ENCODE measurements at places on chromosomes 7 and 10. TPM values are rescaled to one million over a fixed set of nuclear protein-coding genes. Genes with fewer than 3 reads are reported as not detected.
A peak's percentile ranks its signal among the peaks of the same experiment; 100 is the strongest.

GRCh38 chr10:4888236-4888635 lies 62.2 kb downstream of the AKR1E2 start:
- DNase-seq: no peak

- DNase-seq: no peak
Observed at GRCh38 chr10:24966962-24967481, 14.6 kb upstream of the PRTFDC1 start.

GRCh38 chr7:17682586-17682985 lies 257.7 kb downstream of the SNX13 start:
- DNase-seq: no peak

GRCh38 chr7:51237446-51238133 lies 79.0 kb downstream of the COBL start:
- DNase-seq: no peak

DNA sequence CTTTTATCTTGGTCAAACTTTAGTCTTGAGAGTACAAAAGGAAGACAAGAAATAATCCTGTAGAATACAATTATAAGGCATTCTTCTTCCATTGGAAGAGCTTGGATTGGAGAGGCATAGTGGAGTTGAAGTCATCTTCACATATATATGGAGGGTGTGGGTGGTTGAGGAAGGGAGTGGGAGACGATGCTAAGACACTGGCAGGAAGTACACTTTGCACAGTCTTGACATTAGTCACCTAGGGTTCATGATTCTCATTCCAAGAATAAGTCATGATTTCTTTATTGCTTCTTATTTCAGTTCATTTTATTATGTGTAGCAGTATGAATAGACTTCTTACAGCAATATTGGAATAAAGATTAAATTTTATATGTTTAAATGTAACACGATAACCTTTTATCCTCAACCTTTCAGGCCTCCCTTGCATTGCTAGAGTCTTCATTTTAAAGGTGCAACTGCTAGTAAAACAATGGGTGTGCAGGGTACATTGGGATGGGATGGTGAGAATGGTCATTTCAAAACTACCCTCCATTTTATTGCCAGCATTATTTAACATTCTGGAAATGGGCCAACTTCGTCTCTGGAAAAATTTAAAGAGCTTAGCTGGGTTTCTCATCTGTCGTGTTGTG lies 12.3 kb upstream of the SLC26A3 start:
- no peak for DNase-seq

DNA sequence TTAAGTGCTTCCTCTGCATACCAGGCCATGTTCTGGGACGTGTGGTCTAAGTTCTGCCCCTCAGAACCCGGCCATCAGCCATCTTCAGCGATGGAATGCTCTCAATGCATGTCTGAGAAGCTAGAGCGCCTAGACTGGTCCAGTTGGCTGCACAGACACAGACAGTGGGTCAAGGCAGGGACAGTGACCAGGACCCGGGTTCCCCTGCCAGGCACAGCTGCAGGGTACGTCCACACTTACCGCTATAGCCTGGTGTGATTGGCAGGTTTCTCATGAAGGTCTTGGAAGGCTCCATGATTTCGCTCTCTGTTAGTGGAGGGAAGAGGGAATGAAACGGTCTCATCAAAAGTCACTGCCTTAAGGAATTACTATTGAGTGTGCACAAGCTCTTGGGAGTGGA lies 47.3 kb downstream of the PNLIPRP2 start:
- DNase-seq: no peak

DNA sequence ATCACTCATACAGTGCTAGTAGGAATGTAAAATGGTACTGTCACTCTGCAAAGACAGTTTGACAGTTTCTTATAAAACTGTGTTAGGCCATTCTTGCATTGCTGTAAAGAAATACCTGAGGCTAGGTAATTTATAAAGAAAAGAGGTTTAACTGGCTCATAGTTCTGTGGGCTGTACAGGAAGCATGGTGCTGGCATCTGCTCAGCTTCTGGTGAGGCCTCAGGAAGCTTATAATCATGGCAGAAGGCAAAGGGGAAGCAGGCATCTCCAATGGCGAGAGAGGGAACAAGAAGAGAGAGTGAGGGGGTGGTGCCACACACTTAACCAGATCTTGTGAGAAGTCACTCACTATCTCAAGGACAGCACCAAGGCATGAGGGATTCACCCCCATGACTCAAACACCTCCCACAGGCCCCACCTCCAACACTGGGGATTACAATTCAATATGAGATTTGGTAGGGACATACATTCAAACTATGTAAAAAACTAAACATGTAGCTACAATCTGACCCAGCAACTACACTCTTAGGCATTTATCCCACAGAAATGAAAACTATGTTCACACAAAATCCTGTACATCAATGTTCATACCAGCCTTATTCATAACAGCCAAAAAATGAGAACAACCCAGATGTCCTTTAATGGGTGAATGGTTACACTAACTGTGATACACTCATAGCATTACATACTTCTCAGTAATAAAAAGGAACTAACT lies 5.0 kb downstream of the ALDH18A1 start:
- no peak for DNase-seq

DNA sequence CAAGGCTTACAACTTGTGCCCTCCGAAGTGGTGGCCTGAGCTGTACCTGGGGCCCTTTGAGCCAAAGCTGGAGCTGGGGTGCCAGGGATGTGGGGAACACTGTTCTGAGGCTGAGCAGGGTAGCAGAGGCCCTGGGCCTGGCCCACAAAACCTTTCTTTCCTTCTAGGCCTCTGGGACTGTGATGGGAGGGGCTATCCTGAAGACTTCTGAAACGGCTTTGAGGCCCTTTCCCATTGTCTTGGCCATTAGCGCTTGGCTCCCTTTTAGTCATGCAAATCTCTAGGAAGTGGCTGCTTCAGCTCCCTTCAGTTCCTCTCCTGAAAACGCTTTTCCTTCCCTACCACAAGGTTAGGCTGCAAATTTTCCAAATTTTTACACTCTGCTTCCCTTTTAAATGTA lies 16.8 kb upstream of the CRYGN start:
- DNase-seq: no peak

- DNase-seq: no peak
Observed at GRCh38 chr7:32257621-32258020, 187.4 kb upstream of the PDE1C start.

GRCh38 chr7:98186452-98187137 lies 24.6 kb upstream of the BHLHA15 start:
- no peak for DNase-seq

DNA sequence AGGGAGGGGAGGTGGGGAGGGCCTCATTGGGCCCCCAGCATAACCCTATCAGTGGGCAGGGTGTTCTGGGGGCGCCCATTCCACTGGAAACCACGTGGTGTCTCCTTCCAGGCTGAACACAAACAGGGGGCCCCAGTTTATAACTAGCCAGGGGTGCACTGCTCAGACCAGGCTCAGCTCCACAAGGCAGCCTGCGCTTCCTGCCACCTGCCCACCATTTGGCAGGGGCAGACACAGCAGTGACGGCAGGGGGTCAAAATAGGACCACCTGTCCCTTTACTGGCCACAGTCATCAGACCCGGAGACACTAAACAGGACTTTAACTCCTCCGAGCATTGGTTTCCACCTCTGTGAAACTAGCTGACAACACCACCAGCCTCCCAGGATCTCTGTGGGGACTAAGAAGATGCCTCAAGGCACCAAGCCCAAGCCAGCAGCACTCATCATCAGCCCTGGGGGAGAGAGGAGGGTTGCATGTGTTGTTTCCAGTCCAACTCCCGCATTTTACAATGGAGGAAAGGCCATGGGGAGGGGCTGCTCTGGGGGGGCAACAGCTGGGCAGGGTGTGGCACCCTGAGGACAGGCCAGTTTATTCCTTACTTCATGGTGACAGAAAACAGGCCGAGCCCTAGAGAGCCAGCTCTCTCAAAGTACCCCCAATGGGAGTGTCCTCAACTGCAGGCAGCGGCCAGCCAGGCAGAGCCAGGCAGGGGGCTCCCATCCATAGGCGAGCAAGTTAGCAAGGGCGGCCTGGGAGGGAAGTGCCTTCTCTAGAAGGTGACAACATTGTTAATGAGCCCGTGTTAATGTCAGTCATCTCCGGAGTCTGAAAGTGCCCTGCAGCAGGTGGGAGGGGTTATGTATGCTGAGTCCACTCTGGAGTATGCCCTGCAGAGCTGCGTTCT lies 127.6 kb downstream of the TNS3 start:
- DNase-seq: peak; percentile 83

DNA sequence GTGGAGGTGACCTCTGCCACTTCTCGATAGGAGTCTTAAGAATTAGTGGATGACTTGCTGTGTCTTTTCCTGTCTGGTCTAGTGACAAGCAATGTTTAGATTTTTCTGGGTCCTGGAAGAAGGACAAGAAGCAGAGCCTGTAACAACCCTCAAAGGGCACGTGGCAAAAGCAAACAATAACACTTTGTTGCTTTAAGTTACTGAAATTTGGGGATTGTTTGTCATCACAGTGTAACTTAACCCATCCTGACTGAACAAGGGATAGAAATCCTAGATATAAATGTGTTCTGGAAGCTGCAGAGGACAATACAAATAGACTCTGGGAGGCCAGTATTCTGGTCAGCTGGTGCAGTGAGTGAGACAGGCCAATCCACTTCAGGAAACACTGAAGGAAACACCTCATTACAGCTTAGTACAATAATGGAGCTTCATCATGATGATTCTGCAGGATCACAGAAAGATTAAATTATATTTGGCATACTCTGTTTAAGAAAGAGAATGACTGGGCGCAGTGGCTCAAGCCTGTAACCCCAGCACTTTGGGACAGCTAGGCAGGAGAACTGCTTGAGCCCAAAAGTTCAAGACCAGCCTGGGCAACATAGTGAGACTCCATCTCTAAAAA lies 23.3 kb downstream of the ENKUR start:
- no peak for DNase-seq

DNA sequence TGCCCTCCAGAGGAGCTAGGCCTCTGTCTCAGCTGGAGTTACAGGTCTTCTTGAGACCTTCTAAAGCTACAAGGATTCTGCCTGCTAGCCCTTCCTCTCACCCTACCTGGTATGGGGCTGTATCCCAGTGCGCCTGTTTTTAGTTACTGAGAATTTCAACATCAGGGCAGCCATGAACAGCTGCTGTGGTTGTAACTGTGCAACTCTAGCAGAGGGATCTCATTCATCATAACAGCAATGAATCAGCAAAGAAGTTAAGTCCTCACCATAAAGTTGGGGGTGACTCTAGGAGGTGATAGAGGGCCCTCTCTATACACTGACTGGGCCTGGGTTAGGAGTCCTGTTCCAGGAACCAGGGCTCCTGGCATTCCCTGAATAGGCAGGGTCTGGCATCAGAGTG lies 14.0 kb upstream of the CDH23 start:
- no peak for DNase-seq

DNA sequence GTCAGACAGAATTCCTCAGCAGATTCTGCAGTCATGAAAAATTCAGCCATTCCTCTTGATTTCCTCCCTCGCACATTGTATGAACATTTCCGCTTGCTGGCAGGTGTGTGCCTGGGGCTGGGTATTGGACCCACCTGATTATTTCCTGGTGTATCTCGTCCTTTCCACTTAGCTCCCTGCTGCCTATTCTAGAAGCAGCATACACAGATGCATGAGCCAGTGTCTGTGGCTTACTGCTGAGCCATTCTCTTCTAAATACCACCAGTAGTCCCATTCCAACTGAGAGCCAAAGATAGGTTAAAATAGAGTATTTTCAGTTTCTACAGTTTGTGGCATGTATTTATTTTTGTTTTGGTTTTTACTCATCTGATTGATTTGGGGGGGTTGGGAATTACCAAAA lies 270.1 kb upstream of the AKR1E2 start:
- DNase-seq: no peak

GRCh38 chr10:98416606-98417388 lies 1.8 kb upstream of the PYROXD2 start:
- DNase-seq: no peak

The SFXN2 gene
- total RNA-seq: 0.98 TPM

The PIK3CG gene
- total RNA-seq: not detected

The INSYN2A gene
- 0.79 TPM for total RNA-seq

The PBLD gene
- 9.1 TPM for total RNA-seq

All from M059J (cell line).